CD4-positive, alpha-beta T cell treated with Interleukin-10 for 1 hour (primary cell): ENCODE measurements at places on chromosomes 7 and 10.

GRCh38 chr10:112953174-112954159 lies 3.4 kb downstream of the TCF7L2 start:
- DNase-seq = no peak

- no peak for DNase-seq
Observed at GRCh38 chr10:48885376-48885775, 54.3 kb downstream of the LRRC18 start.

DNA sequence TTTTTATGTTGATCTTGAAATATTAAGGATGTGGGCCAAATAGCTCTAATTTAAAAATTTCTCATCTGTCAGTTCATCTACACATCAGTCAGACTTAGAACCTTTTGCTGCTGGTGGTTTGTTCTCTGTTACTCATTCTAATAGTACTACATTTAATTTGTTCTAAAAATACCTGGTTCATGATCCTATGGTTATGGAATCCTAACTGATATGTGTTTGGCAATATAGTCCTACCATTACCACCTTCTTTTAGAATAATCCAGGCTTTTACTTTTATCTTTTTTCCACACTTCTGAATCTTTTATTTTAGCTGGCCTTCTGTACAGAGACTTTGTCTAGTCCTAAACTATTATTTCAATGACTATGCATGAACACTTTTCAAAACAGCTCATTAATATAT lies 116.9 kb downstream of the SVOPL start:
- DNase-seq = no peak

DNA sequence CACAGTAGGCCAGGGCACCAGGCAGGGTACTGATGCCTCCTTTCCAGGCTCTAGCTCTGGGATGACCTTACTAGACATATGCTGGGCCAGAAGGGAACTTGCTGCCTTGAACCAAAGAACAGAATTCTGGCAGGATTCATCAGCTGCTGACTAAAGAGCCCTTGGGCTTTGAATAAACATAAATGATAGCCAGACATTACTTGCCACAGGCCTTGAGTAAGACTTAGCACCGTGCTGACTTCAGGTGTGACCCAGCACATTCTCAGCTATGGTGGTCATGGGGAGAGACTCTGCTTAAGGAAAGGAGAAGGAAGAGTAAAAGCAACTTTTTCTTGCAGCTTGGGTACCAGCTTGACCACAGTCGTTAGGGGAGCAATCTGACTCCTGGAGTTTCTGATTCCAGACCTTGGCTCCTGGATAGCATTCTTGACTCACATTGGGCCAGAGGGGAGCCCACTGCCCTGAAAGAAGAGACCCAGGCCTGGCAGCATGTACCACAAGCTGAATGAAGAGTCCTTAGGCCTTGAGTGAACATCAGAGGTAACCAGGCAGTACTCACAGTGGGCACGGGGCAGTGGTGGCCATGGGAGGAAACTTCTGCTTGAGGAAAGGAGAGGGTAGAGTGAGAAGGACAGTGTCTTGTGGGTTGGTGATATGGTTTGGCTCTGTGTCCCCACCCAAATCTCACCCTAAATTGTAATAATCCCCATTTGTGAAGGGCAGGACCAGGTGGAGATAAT lies 926.1 kb upstream of the SORCS1 start:
- DNase-seq = no peak

DNA sequence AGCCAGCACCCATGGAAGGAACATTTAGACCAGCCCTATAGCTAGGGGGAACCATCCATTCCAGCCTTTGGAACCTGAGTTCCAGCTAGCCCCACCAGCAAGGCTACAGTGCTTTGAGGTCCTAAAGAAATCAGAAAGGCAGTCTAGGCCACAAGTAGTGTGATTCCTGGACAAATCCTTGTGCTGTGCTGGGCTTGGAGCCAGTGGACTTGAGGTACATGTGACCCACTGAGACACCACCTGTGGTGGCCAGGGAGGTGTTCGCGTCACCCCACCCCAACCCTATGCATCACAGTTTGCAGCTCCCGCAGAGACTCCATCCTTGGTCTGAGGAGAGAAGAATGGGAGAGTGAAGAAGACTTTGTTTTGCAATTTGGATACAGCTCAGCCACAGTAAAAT lies 31.8 kb downstream of the ZNF277 start:
- no peak for DNase-seq

GRCh38 chr7:18580950-18581349 lies 85.4 kb downstream of the HDAC9 start:
- no peak for DNase-seq

DNA sequence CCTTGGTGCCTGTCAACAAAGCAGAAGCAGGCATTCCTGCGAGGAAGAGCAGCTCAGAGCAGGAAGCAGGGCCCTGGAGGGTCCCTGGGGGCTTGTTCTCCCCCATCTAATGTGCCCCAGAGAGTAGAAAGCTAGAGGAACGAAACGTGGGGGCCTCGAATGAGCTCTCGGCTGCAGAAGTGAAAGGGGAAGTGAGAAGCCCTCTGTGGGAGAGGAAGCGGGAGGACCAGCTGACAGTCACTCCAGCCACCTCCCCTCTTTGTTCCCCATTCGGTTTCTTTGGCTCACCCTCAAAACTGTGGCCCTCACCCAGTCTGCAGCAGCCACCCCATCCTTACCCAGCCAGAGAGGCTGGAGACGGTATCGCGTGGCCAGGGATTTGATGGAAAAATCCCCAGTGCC lies 25.0 kb downstream of the C10orf105 start:
- peak; percentile 46 for DNase-seq

DNA sequence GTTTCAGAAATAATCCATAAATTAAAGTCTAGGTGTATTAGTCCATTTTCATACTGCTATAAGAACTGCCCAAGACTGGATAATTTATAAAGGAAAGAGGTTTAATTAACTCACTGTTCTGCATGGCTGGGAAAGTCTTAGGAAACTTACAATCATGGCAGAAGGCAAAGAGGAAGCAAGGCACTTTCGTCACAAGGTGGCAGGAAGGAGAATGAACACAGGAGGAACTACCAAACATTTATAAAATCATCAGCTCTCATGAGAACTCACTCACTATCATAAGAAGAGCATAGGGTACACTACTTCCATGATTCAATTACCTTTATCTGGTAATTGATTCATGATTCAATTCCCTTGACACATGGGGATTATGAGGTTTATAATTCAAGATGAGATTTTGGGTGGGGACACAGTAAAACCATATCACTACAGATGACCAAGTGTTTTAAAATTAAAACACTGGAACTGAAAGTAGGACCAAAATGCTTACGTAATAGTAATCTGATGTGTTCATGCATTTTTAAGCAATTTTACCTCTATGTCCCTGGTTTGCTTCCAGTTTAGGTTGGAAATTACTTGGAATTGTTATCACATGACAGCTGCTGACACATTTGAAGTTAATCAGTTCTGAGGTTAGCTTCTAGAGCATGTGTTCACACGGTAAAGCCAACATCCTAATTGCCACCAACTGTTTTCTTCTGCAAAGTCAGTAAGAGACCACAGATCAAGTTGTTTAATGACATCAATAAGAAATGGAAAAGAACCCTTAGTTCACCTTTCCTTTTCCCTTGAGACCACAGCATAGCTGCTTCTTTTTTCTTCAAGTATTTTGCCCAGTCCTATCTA lies 48.4 kb upstream of the SEMA3C start:
- DNase-seq = no peak

GRCh38 chr7:99123571-99124033 lies 20.3 kb downstream of the SMURF1 start:
- no peak for DNase-seq

- no peak for DNase-seq
Observed at GRCh38 chr7:65441010-65441409, 67.4 kb downstream of the ZNF92 start.

DNA sequence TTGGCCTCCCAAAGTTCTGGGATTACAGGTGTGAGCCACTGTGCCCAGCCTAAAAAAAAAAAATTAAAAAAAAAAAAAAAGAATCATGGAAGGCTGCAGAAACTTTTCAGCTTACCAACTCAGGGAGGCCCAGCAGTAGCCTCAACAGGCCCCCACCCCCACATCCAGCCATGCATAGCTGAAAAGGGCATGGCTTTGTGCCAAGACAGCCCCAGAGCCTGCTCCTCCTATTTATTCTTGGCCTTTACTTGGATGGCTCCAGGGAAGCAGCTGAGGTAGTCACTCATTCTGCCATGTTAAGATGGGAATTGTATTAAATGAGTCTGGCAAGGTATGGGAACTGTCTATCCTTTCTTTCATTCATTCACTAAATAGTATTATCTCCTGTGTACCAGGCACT lies 13.7 kb upstream of the CNNM2 start:
- no peak for DNase-seq

GRCh38 chr10:30829901-30830300 lies 200.3 kb upstream of the LYZL2 start:
- DNase-seq = no peak

DNA sequence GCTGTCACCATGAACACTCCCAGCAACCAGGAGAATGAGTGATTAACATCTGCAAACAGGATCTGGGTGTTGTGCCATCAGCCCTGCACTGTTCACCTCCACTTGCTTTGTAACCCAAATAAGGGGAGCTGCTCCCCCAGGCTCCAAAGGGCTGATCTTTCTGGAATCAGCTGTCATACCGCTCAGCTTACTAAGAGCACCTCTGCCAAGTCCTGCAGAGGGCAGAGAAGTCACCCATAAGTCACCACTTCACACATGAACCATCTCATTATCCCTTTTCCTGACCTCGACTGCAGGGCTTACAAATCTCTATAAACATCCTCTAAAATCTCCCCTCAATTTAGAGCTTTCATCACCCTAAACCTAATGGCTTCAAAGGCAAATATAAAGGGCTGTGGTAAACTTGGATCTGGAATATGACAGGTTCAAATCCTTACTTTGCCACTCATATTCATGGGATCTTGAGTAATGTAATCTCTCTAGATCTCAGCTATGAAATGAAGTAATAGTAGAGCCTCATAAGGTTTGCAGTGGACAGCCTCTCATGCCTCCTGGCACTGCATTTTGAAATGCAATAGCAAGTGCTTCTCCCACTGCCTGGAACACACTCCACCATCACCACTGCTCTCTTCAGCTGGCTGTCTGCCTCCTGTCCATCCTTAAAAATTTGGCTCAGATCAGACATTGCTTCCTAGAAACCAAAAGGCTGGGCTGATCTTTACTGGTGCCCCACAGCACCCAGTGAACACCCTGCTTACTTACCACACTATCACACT lies 38.8 kb downstream of the ERLIN1 start:
- DNase-seq = no peak

DNA sequence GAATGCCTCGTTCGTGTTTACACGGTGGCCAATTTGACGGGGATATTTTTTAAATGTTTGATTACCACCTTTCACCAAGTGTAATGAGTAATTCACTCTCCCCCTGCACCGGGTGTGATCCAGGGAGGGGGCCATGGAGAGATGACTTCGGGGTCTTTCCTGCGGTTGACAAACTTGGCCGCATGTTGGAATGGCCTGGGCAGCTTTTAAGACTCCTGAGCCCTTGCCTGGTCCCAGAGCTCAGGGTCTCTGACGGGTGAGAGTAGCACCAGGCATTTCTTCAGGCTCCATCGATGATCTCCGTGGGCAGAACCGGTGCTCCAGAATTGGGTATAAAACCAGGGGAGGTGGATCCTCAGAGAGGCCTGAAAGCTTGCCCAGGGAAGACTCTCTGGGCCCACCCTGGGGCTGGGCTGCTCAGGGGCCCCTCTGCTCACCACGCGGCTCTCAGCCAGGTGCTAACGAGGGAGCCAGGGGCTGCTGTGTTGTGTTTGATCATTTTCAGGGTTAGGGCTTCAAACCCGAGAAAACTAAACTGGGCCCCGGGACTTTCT lies 882 bp downstream of the ZNF282 start:
- no peak for DNase-seq

- no peak for DNase-seq
Observed at GRCh38 chr10:126611303-126611702, 59.2 kb downstream of the C10orf90 start.

DNA sequence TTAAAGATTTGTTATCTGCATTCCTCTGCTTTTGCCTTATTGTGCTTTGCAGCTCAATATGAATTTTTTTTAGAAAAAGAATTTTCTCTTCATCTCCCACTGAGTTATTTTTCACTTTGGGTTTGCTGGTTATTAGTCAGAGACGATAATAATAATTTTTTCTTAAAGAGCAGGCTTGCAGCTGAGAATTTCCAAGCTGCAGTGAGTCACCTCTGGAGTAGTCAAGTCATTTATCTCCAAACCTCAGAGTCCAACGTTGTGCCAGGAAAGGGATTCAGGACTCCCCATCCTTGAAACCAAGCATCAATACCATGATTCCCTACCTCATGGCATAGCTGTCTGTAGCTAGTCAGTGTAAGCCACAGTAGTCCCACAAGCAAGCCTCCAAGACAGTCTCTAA lies 15.2 kb upstream of the EGR2 start:
- DNase-seq = no peak

DNA sequence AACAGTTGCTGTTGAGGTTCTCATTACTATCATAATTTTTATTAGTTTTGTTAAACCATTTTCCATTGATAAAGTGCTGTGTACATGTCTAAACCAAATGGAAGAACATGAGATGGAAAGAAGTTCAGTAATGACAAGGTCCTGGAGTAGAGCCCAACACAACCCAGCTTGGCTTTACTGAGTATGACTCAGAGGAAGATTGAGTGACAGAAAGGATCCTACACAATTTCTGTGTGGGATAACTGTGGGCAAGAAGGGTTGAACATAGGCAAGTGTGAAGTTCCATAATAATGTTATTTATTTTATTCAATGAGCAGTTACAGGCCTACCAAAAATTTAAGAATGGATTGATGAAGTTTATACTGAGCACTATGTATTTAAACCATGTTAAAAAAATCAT lies 15.9 kb downstream of the PRKG1 start:
- DNase-seq = no peak

- no peak for DNase-seq
Observed at GRCh38 chr7:122018032-122018431, 126.0 kb downstream of the AASS start.

DNA sequence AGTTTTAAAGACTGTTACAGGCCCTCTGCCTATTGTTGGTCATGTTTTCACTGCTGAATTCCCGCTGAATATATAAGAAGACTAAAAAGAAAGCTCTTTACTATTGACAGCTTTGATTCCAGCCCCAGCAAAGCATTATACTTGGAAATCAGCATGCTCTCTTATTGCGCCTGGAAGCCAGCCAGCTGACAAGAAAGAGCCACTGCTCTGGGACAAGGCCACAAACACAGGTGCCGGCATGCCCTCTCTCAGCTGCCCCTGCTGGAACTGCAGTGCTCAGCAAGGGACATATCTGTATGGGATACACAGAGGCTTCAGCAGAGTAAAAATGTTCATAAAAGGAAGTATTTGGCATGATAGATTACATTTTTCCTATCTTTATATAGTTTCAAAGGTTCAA lies 523.9 kb downstream of the ADRA2A start:
- no peak for DNase-seq

GRCh38 chr10:60099998-60100747 lies 193.8 kb upstream of the CCDC6 start:
- peak; percentile 46 for DNase-seq

- no peak for DNase-seq
Observed at GRCh38 chr10:45461034-45461433, 87.0 kb downstream of the ALOX5 start.

GRCh38 chr7:130723784-130724183 lies 10.2 kb downstream of the KLF14 start:
- no peak for DNase-seq
